ENCODE measurements at places on chromosomes 7 and 10.

DNA sequence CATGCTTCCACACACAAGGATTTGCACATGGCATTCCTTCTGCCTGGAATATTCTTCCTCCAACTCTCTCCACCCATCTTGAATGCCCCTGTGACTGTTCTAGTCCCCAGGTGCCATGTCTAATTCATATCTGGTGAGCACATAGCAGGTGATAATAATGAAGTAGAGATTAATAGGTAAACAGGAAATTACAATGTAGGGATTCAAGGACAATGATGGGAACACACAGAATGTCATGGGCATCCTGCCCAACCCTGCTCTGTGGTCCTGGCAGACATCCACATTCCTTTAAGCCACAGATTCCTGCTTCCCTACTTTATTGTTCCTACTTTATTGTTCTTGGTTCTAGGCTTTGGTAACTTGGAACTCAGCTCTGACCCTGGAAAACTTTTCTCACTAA lies 115.8 kb downstream of the THSD7A start:
- peak; percentile 85 for DNase-seq

GRCh38 chr10:85228726-85229125 lies 900.3 kb downstream of the CCSER2 start:
- DNase-seq = no peak

DNA sequence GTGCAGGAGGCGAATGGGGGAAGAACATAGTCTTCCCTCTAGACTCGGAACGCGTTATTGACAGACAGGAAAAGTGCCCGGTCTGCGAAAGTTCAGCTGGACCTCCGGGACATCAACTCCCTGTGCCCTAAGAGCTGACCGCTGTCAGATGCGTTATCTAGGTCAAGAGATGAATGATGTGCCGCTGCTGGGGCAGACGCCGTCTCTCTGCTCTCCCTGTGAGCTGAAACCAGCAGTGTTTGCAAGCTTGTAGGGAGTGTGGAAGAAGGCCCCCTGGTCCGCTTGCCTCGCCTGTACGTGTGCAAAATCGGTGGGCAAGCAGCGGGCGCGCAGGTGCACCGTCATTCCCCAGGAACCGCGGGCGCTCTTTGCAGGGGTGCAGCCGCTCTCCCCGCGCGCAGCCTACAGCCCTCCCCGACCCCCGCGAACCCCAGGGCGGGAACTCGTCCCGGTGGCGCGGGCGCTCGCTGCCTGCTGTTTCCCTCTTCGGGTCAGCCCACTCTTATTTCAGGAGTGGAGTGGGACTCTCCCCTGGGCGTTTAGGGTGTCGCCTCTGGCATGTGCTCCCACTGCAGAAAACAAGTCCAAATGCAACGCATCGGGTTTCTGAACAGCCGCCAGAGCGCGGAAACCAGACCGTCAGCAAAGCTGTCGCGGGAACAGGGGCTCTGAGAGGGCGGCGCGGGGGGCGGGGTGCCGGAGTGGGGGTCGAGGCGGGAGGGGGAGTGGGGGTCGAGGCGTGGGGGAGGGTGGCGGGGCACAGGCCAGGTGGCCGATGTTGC lies 1.8 kb upstream of the PFKFB3 start:
- DNase-seq = peak; percentile 23

- DNase-seq = no peak
Measured at GRCh38 chr10:27369880-27370279, 129.3 kb upstream of the ACBD5 start.

- DNase-seq = peak; percentile 40
Measured at GRCh38 chr10:23293145-23293724, 51.4 kb downstream of the C10orf67 start.

DNA sequence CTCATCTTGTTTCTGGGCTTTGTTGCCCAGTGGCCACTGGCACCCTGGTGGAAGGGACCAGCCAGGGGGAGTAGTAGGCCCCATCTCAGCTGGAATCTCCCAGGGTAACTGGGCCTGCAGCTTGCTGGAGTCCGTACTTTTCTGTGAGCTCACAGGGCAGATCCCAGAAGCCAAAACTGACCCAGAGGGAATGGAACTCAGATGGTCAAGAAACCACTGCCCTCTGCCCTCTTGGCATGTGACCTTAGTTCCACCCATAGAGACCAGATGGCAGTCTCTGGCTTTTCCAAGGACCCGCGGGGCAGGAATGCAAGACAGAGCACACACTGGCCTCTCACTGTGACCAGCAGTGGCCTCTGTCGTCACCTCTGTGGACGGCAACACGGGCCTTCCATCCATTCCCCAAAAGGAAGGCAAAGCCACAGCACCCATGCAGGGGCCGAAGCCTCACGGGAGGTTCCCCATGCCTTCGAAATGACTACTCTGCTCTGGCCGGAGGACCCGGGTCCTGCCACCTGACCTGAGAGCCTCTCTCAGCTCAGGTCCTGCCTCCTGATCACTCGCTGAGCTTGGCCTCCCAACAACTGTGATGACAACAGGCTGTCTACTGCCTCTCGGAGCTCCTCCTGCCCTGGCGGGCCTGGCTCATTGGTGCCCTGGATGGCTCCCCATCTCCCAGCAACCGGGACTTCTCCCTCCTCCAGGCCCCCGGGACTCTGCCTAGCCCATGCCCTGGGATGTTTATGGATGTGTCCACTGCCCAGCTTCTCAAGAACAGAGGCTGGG lies 29.9 kb downstream of the MYL10 start:
- no peak for DNase-seq

DNA sequence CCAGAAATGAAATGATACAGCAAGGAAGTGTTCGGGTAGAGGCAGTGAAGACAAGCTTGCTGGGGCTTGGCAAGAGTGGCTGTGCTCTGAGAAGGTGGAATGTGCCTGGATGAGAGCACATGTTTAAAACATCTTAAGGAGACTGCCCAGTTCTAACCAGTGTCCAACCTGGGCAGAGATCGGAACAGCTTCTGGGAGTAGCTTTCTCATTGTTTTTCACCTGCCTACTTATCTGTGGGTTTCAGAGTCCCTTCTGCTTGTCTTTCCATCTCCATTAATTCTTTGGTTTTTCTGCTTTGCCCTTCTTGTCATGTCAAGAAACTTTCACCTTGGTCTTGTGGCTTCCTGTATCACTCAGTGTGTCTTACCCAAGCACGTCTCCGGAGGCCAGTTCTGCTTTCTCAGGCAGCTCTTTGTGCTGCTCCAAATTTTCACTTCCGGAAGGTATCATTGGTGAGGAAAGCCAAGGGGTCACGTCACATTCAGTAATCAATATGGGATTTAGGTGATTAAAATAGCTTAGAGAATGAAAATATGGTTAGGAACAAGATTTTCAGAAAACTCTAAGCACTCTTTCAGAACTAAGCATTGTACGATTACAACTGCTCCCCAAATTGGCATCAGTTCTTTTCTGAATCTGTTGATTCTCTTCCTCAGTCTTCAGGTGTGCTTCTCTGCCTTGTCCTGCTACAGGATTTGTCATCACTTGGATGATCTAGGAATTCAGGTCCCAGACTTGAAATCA lies 5.5 kb upstream of the LAMB4 start:
- no peak for DNase-seq

DNA sequence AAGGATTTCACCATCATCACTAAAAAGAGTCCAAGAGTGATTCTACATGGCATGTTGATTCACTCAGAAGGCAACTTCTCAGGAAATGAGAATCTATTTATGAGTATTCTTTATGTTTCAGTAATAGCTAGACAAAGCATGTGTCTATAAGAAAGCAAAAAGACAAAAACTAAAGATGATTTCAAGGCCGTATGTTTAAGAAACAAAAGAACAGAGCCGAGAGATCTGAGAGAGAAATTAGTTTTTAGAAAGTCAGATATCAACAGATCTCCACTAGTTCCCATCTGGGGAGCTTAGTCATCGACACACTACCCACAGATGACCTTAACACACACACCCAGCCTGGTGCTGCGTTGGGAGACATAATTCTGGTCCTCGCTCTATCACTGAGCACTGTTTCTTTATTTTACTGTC lies 21.0 kb downstream of the PIP4K2A start:
- peak; percentile 85 for DNase-seq

DNA sequence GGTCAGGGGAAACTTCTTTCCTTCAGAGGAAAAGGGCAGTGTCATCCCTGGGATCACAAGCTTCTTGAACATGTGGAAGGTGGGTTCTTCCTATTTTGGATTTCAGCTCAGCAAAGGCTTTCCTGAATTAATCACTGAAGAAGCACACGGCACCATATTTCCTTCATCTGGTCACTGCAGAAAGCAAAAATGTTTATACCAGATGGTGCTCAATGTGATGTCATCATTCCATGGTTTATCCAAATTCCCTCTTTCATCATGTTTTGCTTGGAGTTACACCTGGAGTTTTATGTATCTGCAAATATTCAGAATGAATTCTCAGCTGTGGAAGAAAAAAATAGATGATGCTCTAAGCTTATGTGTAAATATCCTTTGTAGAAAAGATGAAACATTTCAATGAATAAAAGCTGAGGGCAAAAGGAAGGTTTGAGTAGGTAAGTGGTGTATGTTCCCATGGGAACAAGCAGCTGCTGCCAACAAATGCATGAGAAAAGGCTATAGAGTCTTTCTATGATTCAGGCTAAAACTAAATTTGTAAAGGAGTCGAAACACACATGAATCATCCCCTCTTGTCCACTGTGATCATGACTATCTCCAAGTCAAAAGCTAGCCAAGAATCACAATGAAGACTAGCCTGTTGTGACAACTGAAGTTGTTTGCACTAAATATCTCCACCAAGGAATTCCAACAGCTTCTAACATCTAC lies 26.9 kb upstream of the BPGM start:
- DNase-seq = peak; percentile 98

GRCh38 chr10:50884302-50884701 lies 1.1 kb downstream of the A1CF start:
- no peak for DNase-seq

DNA sequence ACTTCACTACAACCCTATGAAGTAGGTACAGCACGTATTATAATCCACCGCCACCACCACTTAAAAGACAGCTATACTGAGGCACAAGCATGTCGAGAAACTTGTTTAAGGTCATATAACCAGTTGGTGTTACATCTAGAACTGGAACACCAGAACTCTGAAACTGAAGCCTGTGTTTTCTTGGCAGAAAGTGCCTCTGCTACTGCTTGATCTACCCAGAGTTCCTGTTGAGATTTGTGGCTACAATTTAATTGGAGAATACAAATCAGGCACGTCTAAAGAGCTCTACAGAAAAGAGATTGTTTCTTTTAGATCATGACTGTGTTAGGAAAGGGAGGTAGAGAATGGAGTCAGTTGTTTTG lies 4.3 kb upstream of the ADD3 start:
- DNase-seq = no peak

GRCh38 chr10:108184114-108184513 lies 1019.6 kb upstream of the SORCS1 start:
- DNase-seq = no peak

GRCh38 chr10:13615650-13616300 lies 29.0 kb downstream of the PRPF18 start:
- DNase-seq = no peak

DNA sequence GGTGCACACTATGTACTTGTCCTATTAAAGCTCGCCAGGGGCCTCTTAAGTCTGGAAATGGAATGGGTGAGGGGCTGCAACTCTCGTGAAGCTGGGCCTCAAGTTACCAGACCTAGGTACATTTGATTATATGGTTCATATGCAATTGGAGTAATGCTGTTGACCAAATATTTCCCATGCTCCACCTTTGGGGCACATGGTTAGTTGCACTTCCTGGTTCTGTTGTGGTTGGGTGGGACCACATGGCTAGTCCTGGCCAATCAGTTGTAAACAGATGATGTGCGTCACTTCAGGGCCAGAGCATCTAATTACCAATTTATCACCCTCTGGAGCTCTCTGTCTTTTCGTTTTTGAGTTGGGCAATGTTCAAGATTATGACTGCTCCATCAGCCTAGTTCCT lies 39.5 kb upstream of the OPN4 start:
- no peak for DNase-seq

DNA sequence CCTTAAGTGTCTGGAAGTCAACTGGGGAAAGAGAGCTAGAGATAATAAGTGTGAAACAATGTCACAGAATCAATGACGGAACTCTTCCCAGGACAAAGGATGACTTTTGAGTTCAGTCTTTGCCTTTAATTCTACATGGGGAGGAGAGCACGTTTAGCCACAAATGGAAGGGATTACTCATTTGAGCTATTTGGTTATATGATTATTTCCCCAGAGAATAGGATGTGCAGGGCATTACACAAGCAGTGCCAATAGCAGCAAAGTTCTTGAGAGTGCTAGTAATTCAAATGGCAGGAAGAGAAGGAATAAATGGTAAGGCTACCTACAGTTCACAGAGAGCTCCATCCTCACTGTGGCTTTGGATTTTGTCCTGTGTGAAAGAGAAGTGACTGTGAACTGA lies 6.0 kb downstream of the EGFR start:
- peak; percentile 90 for DNase-seq

DNA sequence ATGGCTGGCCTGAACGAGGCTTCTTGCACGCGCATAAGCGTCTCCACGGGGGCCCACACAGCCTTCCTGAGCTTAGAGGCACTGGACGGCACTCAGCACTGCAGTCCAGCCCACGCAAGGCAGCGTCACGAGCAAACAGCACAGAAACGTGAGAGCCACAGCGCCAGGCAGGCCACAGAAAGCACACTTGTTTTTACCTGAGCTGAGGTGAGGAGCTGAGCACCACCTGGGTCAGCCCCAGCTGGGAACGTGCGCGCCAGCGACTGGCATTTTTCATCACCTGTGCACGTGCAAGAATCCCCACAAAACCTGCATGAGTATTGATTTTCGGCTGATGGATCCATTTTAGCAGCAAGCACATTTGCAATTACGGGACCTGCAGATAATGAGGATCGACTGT lies 26.7 kb downstream of the IQCE start:
- DNase-seq = no peak

GRCh38 chr7:125908711-125909110 lies 979.1 kb upstream of the POT1 start:
- no peak for DNase-seq

GRCh38 chr7:23100697-23101096 lies 4.9 kb upstream of the KLHL7 start:
- DNase-seq = no peak

DNA sequence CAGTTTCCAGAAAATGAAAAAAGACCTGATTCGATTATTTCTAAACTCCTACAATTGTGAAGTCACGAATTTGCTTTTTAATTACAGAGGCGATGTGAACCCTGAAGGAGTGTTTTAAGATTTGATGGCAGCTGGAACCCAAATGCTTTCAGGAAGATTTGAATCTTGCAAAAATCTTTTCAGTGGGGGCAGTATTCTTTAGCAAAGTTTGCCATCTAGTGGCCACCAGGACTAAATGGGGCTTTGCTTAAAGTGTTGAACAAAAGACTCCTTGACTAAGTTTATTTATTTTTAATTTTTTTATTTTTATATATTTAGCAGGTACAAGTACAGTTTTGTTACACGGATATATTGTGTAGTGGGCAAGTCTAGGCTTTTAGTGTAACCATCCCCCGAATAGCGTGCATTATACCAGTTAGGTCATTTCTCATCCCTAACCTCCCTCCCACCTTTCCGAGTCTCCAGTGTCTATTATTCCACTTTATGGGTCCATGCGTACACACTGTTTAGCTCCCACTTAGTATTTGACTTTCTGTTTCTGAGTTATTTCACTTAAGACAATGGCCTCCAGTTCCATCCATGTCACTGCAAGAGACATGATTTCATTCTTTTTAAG lies 98.8 kb downstream of the CACNB2 start:
- DNase-seq = peak; percentile 74

- peak; percentile 99 for DNase-seq
Measured at GRCh38 chr10:126459032-126459831, 71.0 kb upstream of the ADAM12 start.

GRCh38 chr10:80260295-80261243 lies 28.9 kb downstream of the MAT1A start:
- DNase-seq = peak; percentile 6
